Psoas muscle (tissue), 8 donors: ENCODE measurements at places on chromosomes 6 and 20.

- DNase-seq, result no peak
These were observed 24.1 kb upstream of the CD2AP start for GRCh38 chr6:47453372-47453936.

- no peak for DNase-seq
These were observed 56.6 kb upstream of the RIN2 start for GRCh38 chr20:19701429-19701828.

- DNase-seq, result no peak
These were observed 88.9 kb upstream of the NT5E start for GRCh38 chr6:85360794-85361642.

GRCh38 chr6:89008001-89008814 is 44.8 kb upstream of the RNGTT start:
- no peak for DNase-seq

DNA sequence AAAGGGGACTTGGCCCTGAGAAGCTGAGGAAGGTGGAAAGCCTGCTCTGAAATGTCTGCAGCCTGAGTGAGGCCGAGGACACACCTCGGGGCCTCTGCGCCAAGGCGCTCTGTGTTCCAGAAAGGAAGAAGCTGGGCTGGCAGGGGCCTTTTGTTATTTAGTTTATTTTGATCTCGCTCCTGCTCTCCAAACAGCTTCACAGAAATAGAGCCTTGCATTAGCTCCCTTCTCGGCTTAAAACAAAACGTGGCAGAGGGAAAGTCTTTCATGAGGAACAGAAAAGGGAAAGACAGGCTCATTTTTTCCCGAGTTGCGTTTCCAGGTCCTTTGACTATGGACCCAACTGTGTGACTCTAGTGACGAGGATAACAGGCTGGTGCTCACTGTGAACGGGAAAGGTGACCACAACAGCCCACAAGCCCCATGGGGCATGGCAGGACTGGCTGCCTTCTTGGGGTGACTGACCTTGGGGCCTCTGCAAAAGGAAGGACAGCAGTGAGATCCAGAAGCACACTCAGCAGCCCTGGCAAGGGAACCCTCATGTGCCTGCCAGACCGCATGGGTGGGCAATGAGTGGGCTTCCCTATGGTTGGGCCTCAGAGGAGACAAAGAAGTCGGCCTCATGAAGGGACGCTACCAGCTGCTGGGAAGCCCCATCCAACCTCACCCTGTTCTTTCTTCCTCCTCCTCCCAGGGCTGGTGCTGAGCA is 18.7 kb downstream of the LEMD2 start:
- no peak for DNase-seq

DNA sequence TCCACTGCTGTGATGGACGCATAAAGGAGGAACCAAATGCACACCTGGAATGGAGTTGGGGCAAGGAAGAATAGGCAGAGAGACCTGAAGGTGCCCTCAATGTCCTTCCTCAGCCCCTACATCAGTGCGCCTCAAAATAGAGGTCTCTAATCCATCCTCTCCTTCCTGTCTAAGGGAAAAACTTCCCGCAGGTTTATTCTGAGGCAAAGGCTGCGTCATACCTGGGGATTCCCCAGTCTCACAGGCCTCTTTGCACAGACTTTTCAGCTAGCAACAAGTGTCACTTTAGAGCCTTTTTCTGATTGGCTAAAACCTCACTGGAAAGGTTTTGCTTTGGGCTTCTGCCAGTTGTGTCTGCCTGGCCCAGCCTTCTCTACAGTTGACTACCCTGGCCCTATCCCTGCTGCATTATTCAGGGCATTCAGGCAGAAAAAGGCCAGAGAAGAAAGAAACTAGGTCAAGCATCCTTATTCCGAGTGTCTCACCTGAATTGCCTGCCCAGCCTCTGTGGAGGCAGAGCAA is 1.8 kb upstream of the HLA-DQB1 start:
- DNase-seq, result peak; percentile 27

GRCh38 chr6:160926281-160927276 is 65.0 kb upstream of the MAP3K4 start:
- DNase-seq, result no peak

GRCh38 chr6:2883673-2884072 is 19.4 kb downstream of the SERPINB9 start:
- DNase-seq, result no peak

DNA sequence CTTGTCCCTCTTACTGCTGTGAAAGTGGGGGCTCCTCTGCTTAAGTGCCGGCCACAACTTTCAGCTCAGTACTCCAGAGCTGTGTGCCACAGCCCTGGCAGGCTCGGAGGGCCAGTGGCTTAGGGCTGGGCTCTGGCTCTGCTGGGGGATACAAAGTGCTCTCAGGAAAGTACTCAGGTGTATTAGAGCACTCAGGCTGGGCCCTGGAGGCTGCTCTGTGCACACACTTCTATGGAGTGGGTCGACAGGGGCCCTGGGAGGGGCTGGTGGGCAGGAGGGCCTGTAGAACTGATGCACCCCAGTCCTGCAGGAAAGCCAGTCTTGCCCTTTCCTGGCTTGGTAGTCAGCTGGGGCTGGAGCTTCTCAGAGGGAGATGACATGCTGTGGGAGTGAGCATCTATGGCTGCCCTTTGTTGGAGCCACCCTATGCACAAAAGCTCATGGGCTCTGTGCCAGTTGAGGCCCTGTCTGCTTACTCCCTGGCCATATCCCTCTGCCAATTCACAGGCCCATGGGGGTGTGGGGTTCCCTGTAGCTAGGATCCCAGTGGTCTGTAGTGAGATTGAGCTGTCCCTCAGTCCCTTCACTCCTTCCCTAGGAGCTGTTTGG is 22.0 kb downstream of the CENPW start:
- DNase-seq, result no peak

DNA sequence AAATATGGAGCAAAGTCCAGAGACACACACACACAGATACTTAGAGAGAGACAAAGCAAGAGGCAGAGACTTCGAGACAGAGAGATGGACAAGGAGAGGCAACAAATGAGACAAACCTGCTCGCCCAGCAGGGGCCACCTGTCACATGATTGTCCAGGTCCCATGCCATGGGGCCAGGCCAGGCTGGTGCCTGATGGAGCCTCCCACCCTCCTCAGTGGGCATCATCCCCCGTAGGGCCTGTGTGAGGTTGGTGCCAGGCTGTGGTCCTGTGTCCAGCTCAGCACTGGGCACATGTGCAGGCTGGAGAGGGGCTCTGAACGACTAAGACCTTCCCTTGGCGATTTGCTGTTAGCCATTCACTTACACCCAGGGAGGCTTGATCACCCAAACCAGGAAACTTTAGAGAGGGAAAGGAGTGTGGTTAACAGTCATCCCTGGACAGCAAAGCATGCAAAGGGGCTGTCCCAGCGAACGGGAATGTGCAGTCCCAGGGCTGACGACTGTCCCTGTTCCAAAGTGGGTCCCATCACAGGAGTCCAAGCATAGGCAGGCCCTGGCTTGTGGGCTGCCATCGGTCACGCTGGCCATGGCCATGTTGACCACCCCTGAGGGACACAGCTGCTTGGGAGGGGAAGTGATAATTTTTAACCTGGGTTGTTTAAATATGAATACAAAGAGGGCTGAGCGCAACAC is 38.4 kb upstream of the PHACTR3 start:
- DNase-seq, result no peak

DNA sequence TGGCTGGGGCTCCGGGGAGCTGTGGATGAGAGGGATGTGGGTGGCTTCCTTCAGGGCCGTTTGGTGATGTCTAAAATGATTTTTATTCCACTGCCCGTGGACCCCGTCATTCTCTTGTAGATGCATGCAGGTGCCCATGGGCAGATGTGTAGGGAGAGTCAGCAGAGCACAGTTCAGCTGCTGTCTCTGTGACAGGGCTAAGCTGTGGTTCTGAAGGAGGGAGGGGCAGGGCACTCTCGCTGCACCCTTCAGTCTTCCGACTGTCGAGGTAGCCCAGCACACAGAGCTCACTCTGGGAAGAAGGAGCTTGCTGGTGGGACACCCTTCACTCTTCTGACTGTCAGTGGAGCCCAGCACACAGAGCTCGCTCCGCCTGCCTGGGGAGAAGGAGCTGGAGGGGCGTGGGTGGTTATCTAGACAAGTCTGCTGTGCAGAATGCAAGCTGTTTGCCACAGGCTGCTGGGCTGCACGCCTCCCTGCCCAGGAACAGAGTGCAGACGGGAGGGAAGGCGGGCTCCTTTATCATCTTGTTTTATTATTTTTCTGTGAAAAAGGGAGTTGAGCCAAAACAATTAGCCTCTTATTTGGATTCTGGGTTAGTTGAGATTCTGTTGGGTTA is 28.4 kb upstream of the ADRM1 start:
- DNase-seq, result no peak

GRCh38 chr20:6636209-6637159 is 131.0 kb upstream of the BMP2 start:
- DNase-seq, result no peak

GRCh38 chr6:158835616-158836221 is 16.6 kb upstream of the EZR start:
- DNase-seq, result no peak

DNA sequence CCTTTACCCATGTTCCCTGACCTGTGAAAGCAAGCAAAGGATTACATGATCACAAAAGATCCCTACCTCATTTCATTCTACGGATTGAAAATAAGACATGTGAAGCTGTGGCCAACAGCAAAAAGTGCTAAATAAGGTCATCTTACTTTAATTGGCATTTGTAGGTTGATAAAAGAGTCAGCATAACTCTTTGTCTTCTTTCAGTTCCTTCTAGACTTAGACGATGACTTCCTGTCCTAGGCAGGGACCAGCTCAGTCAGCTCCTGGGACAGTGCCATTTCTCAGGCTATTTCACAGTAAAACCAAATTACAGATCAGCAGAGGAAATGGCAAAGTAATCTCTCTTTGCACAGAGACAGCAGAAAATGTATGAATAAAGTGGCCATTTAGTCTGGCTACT is 480.7 kb downstream of the RFPL4B start:
- DNase-seq, result no peak

- DNase-seq, result no peak
These were observed 55.7 kb upstream of the FERMT1 start for GRCh38 chr20:6178537-6178936.

DNA sequence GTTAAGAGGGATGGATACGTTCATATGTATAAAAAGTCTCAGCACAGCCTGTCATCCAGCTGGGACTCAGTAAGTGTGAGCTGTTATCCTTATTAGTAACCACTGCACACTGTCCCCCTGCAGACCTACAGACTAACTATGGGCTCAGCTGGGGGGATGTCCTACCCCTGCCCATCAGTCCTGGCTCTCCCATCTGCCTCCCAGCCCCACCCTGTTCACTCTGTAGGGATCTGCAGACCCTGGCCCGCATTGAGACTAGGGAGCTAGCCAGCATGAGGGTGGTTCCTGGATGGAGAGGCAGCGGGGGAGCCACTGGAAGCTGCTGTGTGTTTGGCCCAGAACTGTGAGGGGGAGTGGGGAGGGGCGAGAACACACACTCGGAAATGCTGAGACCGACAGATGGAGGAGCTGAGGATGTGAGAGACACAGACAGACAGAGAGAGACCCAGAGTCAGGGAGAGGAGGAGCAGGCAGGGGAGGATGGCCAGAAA is 17.1 kb downstream of the XKR7 start:
- DNase-seq, result no peak

DNA sequence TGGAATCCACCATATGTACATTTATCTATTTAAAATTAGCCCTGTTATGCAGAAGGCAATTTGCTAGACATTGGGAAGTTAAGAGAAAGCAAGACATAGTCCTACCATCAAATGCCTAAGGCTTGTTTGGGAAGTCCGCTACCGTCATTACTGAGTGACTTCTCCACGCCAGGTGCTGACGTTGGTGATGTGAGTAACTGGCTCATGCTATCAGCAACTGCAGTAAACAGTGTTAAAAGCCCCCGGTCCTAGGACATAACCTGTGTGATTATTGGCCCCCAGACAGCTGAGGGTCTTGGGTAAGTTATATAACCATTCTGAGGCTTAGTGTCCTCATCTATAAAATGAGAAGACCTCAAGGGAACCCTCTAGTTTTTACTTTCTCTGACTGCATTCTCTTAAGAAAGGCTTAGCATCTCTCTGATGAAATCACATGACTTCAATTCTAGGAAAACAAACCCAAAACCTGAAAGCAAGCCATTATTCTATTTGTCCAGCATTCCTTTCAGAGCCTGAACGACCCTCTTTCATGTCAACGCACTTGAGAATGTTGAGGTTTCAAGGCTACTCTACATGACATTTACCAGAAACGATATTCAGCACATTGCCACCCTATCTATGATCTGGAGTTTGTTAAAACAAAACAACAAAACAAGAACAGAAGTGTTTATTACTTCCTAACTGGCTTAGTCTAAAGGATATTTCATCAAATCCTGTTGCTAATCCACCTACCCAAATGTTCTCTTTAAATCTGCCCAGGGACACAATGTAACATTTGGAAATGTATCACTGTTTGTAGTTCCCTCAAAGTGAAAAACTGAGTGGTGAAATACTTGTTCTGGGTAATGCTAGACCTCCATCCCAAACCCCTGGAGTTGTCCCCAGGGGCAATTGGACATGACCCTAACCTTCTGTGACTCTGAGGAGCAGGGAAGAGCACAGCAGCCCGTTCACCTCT is 133.8 kb downstream of the BTBD3 start:
- DNase-seq, result no peak

- DNase-seq, result no peak
These were observed 109.1 kb upstream of the ENPP5 start for GRCh38 chr6:46279874-46280273.

GRCh38 chr6:71279321-71279720 is 9.3 kb upstream of the OGFRL1 start:
- no peak for DNase-seq

- DNase-seq, result no peak
These were observed 23.2 kb upstream of the SAMHD1 start for GRCh38 chr20:36974660-36975059.

- no peak for DNase-seq
These were observed 16.7 kb downstream of the KCTD20 start for GRCh38 chr6:36459501-36459900.

DNA sequence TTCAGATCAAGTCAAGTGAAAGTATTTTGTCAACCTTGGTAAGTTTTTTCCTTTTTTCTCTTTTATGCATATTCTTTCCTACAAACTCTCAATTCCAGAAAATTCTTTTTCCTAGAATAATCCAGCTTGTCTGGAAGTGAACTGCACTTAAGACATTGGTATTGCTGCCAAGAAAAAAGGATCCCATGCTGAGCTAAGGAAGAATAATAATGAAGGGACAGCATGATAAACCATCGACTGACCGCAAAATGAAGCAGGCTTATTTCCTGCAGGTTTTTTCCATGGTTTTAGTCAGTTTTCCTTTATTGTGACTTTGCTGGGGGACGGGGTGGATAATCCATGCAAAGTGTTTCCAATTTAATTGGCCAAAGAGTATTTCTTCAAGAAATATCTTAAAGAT is 857.6 kb upstream of the SLC35B3 start:
- no peak for DNase-seq

DNA sequence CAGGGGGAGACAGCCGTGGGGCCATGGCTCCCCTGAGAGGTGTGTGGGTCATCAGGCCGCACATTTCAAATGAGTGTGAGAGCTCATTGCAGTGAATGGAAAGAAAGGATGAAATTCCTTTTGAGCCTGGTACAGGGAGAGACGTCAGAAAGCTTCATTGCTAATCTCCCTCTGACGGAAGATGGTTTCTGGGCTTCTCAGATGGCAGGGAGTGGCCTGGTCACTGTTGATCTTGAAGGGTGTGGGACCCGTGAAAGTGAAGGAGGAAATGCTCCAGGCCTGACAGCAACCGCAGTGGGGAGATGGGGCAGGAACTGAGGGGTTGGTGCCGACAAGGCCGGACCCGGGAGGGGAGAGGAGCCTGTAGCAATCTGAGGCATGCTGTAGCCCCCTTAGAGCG is 127.4 kb downstream of the MYLK4 start:
- no peak for DNase-seq
